ENCODE measurements at places on chromosomes 16 and 17.

- no peak for DNase-seq
Observed at GRCh38 chr17:16377941-16378341, 3.0 kb upstream of the UBB start.

DNA sequence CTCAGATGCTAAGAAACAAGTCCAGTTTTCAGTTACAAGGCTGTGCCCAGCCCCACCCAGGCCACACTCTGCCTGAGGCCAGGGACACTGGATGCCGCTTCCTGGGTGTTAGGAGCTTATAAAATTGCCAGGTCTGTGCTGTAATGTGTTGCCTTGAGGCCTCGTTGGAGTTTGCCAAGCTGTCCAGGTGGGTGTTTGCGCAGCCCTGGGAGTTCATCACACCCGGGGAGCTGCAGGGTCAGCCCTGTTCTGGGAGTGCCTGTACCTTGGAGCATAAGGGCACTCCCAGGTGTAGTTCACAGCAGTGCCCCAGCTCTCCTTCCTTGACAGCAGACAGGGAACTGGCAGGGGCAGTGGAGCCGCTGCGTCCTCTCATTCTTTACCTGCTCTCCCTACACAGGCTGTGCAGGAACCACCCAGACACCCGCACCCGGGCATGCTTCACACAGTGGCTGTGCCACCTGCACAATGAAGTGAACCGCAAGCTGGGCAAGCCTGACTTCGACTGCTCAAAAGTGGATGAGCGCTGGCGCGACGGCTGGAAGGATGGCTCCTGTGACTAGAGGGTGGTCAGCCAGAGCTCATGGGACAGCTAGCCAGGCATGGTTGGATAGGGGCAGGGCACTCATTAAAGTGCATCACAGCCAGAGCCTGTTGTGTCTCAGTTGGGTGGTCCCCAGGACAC, 1.6 kb downstream of the GFER start:
- no peak for DNase-seq

DNA sequence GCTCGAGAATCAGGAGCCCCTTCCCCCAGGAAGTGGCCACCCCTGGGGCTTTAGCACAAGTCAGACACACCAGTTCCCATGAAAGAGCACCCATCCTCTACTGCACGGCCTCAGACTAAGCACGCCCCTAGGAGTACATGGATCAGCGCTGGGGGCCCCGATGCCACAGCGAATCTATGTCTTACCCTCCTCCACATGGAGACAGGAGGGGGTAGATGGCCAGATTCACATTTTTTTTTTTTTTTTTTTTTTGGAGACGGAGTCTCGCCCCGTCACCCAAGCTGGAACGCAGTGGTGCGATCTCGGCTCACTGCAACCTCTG, 3.2 kb upstream of the EXOSC6 start:
- DNase-seq = no peak

- no peak for DNase-seq
Observed at GRCh38 chr16:86984343-86984742, 332.8 kb downstream of the C16orf95 start.

GRCh38 chr16:67029254-67030096, 526 bp downstream of the CBFB start:
- no peak for DNase-seq

- DNase-seq = peak; percentile 49
Observed at GRCh38 chr17:79777894-79778503, at the start of gene CBX2. Gene CBX2 (plus strand): TSS chr17:79778148. CDS start chr17:79778236, 88 bp downstream.

- DNase-seq = no peak
Observed at GRCh38 chr16:52727441-52727840, 180.5 kb upstream of the TOX3 start.

DNA sequence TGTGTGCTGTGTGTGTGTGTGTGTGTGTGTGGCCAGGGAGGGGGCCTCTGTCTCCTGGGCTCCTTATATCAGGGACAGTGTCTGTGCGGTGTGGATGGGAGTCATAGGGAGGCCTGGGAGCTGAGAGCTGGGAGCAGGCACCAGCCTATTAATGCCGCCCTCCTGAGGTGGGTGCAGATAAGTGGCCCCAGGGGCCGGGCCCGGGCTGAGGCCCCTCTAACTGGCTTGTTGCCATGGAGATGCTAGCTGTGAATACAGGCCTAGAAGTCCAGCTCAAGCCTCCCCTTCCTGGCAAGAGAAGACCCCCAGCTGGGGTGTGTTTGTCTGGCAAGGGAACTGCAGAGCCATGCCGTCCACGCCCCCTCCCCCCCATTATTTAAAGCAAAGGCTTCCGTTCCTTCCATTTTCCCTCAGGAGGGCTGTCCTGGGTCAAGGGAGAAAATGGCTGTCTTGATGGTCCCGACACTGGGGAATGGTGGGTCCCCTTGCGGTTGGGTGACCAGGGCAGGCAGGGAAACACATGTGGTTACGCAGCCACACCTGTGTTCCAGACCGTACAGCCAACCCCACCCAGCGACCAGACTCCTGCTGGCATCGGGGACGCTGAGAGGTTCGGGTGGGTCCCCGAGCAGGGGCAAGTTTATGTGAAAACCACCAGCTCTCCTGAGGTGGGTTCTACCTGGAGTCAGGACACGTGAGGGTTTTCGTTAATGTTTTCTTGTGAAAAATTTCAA, 141.1 kb downstream of the MRM1 start:
- peak; percentile 11 for DNase-seq

DNA sequence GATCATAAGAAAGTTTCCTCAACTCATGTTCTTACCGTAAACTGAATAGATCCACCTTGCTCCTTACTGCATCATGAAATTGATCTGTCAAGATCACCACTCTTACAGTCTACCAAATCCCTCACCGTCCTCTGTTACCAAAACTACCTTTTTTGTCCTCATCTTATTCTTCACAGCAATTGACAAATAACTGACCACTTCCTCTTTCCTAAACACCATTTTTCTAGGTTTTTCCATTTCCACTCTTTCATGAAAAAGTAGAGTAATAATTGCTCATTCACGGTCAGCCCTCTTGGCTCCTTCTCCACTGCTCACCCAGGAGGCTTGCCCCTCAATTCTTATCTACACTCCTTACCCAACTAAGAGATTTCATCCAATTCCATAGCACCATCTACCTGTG, 44.9 kb downstream of the ABCA5 start:
- no peak for DNase-seq

- DNase-seq = no peak
Observed at GRCh38 chr16:11707679-11708197, 34.9 kb downstream of the TXNDC11 start.

- no peak for DNase-seq
Observed at GRCh38 chr17:7017827-7018200, 5.0 kb upstream of the BCL6B start.

DNA sequence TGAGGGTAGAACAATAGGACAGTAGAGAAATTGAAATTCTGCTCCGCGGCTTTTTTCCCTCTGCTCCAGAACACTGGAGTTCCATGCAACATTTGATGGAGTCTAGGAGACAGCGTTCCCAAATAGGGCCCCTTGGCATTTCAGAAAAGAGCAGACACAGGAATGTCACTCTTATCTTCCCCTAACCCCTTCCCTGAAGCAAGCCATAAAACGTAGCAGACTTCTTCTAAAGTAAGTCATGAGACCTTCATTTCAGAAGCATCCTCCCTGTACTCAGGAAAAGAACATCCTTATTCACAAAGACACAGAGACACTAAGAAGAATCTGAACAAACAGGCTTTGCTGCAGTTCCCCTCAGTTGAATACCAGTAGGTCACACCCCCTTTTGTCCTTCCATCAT, 296.1 kb upstream of the SOX9 start:
- DNase-seq = no peak

DNA sequence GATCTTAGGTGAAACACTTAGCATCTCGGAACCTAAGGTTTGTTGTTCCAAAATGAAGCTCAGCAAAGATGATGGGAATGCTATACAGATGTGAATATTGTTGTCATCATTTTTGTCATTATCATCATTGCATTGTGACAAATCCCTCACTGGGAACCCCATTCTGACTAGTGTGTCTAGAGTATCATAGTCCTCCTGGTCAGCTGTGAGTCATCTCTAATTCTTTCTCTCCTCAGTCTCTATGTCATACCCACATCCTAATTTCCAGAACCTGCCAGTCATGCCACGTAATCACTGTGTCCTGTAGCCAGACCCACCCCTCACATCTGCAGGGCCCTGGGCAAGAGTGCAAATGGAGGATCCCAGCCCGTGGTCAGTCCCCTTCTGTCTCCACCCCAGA, 60.5 kb upstream of the CLEC3A start:
- no peak for DNase-seq

DNA sequence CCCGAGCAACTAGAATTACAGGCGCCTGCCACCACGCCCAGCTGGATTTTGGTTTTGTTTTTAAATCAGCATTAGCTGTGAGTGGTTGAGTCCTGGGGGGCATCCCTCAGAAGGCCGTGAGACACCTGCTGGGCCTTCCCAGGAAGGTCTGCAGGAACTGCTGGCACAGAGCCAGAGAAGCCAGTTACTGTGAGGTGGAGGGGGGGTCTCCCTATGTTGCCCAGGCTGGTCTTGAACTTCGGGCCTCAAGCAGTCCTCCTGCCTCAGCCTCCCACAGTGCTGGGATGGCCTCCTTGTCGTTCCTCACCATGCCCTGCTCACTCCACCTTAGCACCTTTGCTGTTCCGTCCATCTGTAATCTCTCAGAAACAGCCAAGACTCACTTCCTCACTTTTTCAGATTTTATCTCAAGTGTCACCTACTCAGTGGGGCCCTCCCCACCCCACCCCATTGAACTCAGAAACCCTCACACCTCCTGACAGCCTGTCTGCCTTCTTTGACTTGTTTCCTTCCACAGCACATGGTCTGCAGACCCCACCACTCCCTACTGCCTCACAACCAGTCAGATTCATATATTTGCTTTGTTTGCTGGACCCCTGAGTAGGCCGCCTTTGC, 62.3 kb downstream of the WSB1 start:
- no peak for DNase-seq
